ENCODE measurements at places on chromosomes 7 and 10. TPM values are rescaled to one million over a fixed set of nuclear protein-coding genes. Genes with fewer than 3 reads are reported as not detected.

GRCh38 chr7:3399858-3400257 lies 98.8 kb downstream of the SDK1 start:
- DNase-seq, result no peak

DNA sequence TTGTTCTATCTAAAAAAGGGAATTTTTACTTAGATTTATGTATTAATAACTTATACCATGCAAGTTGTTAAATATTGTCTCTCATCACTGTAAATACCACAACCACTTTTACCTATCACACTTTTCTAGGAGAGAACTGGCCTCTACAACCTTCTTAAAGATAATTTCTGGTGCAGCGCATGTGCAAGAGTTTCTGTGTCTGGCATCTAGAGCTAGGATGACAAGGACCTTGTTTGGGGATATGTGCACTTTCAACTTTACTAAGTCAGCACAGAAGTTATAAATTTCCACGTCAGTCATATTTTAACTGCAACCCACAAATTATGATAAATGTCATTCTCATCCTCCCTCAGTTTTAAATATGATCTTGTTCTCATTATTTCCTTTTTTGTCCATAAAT lies 156.9 kb upstream of the ADCY1 start:
- DNase-seq, result no peak

- no peak for DNase-seq
Measured at GRCh38 chr10:36946598-36946997, 178.8 kb upstream of the ANKRD30A start.

The PPP1R17 gene
- not detected for total RNA-seq

DNA sequence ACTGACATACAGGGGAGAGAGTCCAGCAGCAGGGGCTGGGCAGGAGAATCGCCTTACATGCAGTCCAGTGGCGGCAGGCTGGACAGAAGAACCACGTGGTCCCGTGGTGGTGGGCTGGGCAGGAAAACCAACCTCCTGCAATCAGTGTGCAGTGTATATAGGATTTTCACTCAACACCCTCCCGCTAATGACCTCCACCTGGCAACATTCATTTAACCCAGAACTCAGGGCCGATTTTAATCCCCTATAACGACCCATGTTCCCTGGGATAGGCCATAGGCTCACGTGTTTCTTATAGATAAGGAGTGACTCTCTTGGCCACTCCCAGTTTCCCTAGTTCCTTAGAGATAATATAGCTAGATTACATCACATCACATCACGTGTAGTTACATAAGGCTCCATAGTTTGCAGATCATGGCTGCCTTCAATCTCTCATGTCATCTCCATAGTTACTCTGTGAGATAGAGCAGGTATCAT lies 19.4 kb downstream of the MTURN start:
- DNase-seq, result no peak

DNA sequence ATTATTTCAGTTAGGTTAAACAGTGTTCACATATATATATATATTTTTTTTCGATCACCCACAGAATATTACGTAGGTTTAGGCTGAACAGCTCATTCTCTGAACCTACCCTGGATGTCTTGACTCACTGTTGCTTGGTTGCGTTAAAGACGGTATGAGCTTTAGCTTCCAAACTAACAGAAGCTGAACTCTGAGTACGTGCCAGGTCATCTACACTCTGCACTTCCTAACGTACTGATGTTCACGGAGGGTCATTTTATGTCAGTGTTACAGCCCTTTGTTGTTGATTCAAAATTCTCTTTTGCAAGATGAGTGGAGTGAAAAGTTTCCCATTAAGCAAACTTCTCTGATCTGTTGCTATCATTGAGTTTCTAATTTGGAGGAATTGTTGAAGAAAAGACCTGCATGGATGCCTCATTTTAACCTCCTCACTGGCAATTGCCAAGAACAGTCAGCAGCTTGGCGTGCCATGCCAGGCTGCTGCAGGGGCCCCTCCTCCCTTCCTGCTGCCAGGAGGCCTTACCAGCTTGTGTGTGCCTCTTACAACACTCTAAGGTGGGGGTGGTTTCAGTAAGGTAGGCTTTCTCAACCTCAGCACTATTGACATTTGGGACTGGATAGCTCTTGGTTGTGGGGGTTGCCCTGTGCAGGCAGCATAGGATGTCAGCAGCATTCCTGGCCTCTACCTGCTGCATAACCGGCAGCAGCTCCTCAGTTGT lies 44.3 kb downstream of the INSYN2A start:
- DNase-seq, result peak; percentile 84

- DNase-seq, result no peak
Measured at GRCh38 chr7:83837683-83838082, 188.7 kb upstream of the SEMA3E start.

- DNase-seq, result no peak
Measured at GRCh38 chr10:58318346-58318745, 16.5 kb upstream of the UBE2D1 start.

- no peak for DNase-seq
Measured at GRCh38 chr10:118407026-118407425, 64.9 kb upstream of the FAM204A start.

The TEX47 gene
- total RNA-seq, result not detected

The CFAP43 gene
- total RNA-seq, result 0.75 TPM

The H2BK1 gene
- total RNA-seq, result not detected

- DNase-seq, result no peak
Measured at GRCh38 chr10:125066764-125067450, 93.5 kb downstream of the CTBP2 start.

GRCh38 chr7:87128861-87129267 lies 23.4 kb upstream of the DMTF1 start:
- no peak for DNase-seq

- no peak for DNase-seq
Measured at GRCh38 chr10:27607591-27607990, 103.5 kb downstream of the RAB18 start.

The CDK14 gene
- total RNA-seq, result 47.2 TPM

GRCh38 chr7:20777377-20778062 lies 9.2 kb downstream of the SP8 start:
- no peak for DNase-seq

DNA sequence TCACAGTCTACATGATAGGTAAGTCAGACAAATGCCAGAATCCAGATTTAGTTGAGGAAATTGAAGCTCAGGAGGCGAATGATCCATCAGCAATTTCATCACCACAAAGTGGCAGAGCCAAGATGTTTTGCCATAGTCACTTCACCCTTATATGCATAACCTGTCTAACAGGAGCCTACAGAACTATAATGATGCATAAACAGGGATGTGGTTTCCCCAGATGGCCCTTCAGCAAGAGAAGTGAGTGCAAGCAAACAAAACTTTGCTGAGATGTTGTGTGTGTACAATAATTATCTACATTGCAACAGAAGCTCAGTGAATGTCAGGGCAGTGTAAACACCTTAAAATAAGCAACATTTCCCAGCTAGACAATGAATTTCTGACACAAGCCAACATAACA lies 28.6 kb downstream of the PON3 start:
- no peak for DNase-seq

The PRLHR gene
- not detected for total RNA-seq

GRCh38 chr7:17401791-17402627 lies 103.6 kb downstream of the AHR start:
- no peak for DNase-seq

The FRMD4A gene
- 38.3 TPM for total RNA-seq

DNA sequence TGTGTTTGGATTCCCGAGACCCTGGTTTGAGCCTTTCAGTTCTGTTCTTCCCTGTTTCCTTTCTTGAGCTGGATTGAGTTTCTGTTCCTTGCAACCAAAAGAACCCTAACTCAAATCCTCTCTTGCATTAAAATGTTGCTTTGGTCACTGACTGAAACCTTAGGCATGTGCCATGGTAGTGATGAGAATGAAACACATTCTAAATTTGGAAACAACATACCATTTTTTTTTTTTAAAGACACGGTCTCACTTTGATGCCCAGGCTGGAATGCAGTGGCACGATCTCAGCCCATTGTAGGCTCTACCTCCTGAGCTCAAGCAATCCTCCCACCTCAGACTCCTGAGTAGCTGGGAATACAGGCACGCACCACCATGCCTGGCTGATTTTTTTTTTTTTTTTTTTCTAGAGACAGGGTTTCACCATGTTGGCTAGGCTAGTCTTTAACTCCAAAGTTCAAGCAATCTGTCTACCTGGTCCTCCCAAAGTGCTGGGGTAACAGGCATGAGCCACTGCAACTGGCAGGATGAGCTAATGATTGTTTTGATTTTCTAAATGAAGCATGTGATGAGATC lies 8.4 kb downstream of the THAP5 start:
- no peak for DNase-seq

DNA sequence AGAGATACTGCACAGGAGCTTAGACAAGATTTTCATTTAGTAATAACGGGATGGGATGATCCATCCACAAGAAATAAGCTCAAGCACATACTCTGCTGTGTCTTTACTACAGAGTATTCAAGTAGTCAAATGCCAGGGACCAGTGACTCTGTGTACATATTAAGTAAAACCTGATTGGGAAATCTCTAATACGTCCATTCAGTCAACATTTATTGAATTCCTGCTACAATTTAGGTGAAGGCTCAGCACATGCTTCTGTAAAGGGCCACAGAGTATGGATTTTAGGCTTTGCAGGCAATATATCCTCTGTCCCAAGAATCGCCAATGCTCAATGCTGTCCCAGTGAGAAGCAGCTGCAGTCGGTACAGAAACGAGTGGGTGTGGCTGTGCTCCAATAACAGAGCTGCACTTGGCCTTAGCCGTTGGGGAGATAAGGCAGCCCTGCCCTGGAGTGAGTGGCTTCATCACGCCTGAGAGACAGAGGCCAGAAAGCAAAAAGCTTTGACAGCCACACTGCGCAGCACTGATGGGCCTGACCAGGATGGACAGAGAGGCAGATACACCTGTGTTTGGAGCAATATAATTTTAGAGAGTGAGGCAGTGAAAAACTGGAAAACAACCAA lies 186.8 kb downstream of the PARD3 start:
- DNase-seq, result no peak

- DNase-seq, result no peak
Measured at GRCh38 chr10:4121502-4122380, 336.7 kb upstream of the KLF6 start.

DNA sequence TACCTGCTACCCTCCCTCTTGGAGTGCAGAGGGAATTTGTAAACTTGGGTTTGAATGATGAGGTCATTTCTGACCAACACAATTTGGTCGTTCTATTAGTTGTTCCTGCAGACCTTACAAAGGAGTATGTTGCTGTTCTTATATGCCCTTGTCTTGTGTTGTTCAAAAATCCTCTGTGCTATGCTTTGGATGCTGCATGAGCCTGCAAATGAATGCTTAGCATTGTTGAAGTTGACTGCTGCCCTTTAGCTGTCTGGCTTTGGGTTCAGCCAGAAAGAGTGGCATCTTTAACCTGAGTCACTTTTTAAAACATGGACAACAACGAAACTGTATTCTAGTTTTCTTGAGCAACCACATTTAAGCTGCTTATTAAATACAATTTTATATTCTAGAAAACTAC lies 80.3 kb downstream of the SND1 start:
- no peak for DNase-seq

GRCh38 chr7:15764851-15765382 lies 78.4 kb upstream of the MEOX2 start:
- no peak for DNase-seq

The SKAP2 gene
- 59.1 TPM for total RNA-seq

GRCh38 chr10:44864637-44865288 lies 46.4 kb upstream of the TMEM72 start:
- DNase-seq, result peak; percentile 95

DNA sequence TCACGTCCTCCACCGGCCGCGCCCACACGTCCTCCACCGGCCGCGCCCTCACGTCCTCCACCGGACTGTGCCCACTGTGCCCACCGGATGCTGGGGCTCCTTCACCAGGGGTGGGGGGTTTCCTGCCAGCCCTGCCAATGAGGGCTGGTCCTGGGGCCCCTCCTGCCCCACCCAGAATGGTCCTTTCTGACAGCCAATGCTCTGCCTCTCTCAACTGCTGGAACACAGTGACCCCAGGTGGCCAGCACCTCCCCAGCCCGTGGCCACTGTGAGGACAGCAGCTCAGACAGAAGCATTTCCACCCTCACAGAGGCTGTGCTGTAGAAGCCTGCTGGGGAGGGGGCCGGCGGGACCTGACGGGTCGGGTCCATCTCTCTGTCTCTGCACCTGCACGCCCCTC lies 90.1 kb upstream of the DNAAF5 start:
- peak; percentile 64 for DNase-seq

The SFMBT2 gene
- total RNA-seq, result 16.1 TPM

DNA sequence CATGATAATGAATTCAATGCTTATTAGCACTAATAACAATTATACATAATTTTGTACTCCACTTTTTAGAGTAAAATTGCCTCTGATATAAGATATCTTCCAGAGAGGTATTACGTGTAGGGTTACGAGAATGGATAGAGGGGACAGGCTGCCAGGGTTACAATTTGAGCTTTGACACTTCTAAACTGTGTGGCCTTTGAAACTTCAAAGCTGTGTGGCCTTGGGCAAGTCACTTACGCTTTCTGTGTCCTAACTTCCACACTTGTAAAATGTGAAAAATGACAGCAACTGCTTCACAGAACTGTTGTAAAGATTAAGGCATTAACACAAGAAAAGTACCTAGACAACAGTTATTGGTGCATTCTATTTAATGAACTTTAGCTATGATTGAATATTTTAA lies 259.5 kb upstream of the SLC26A5 start:
- DNase-seq, result no peak

DNA sequence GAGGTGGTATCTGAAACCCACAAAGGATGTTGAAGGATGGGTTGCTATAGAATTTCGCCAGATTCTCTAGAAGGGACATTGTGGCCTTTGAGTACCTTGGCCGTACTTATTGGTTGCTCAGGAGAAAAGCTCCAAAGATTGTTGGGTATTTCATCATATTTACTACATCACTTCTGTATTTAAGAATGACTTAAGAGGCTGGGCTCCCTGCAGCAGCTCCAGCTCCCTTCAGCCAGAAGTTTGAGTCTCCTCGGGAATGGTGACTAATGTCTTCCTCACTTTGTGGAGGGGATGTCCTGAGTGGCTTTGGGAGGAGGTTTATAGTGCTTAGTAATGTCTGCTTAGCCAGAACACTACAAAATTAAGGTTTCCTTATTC lies 18.1 kb downstream of the MINDY4 start:
- no peak for DNase-seq

DNA sequence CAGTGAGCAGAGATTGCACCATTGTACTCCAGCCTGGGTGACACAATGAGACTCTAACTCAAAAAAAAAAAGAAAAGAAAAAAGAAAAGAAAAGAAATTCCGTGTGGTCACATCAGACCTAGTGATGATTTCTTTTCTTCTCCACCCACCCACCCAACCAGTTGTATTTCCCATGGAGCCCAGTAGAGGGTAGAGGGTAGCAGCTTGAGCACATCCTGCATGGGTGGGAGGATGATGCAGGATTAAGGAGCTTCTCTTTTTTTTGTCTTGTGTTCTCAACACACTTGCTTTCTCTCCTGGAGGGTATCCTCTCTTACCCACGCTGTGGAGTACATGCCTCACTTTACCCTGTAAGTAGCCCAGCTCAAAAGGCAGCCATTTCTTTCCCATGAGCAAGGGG lies 118.6 kb upstream of the CARD11 start:
- DNase-seq, result no peak

The PPIA gene
- 970 TPM for total RNA-seq

Measured in upper lobe of right lung (tissue), 1 donor.